Mesothelial cell of epicardium (in vitro differentiated cells): ENCODE measurements at places on chromosomes 5 and 9. TPM values are rescaled to one million over a fixed set of nuclear protein-coding genes. Genes with fewer than 3 reads are reported as not detected.

Gene ADRB2
- total RNA-seq = 0.42 to 0.52 TPM (median 0.51 TPM) in 3 replicates

DNA sequence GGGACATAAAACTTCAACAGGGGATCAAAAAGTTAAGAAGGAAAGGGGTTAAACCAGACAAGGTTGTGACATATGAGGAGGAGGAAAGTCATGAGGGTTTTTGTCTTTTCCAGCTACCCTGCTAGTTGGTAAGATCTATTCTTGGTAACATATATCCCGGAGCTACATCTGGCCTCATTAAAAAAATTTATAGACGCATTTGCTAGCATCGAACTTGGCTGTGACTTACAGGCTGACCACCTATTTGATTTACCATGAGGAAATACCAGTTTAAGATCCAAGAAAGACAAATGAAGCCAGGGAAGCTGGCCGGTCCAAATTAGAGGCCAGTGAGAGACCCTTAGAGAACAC lies 87.6 kb upstream of the NIPAL4 start:
- DNase-seq = no peak

DNA sequence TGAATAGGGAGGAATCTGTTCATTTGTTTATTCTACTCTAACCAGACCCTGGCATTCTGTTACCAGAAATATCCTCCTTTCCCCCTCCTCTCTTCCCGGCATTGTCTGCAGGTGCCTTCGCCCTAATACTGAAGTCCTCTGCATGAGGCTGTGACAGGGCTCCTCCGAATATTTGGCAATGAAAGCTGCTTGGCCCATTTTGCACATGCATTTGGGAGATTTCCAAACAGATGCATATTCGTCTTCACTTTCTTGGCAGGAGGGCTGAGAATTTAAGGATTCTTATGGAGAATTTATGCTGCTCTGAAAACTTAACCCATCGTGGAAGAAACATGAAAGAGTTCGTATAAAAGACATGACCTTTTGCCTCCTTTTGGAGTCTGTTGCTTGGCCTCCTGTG lies 484.0 kb downstream of the ZNF608 start:
- no peak for DNase-seq

GRCh38 chr5:77231471-77232138 lies 21.1 kb downstream of the PDE8B start:
- no peak for DNase-seq

DNA sequence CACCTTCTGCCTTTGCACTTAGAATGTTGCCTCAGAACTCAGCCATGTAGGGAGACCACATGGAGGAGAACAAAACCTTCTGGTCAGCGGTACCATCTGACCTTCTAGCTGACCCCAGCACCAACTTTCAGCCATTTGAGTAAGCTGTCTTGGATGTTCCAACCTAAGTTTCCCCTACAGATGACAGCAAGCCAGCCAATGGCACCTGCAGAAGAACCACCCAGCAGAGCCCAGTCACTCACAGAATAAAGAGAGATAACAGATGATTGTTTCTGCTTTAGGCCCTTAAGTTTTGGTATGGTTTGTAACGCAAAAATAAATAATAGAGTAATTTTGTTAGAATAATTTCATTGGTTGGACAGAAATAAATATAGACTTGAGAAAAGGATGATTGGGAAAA lies 10.4 kb downstream of the DNAH5 start:
- DNase-seq = no peak
